ENCODE measurements at places on chromosomes 11 and 22.

DNA sequence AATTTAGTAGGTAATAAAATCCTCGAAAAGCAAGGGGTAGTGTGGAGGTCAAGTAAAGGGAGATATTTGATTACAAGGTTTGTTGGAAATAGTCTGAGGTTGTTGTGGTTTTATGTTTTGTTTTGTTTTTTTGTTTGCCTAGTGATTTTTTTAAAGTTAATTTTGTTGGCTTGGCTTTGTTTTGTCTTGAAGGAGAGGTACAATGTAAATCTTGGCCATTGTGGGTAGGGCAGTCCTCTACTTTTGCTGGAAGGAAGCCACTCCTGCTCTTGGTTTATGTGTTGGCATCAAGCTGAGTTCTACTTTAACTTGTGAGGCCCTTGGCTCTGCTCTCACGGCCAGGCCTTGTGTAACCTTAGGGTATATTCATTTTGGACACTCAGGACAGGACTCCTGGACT is 3.2 kb downstream of the AMOTL1 start:
- no peak for DNase-seq

DNA sequence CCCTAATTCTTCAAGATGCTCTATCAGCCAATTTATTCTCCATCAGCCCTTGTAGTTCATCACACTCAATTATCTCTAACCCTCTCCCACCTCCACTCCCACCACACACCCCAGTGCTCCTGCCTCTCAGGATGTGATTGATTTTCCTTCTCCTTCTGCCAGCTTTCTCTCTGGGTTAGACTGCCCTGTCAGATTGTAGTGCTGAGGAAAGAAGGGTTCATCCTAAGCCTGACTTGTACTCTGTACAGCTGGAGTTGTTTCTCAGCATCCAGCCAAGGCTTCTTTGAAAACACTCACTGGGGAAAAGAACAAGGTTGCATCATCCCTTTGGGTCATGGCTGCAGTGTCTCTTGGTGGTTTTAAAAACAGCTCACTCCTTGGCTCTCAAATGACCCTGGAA is 61.2 kb downstream of the CECR2 start:
- DNase-seq, result no peak

- DNase-seq, result no peak
These were observed 824.5 kb upstream of the RAG2 start for GRCh38 chr11:37422511-37422910.

- no peak for DNase-seq
These were observed 565.1 kb upstream of the CCDC179 start for GRCh38 chr11:23425381-23425780.

- DNase-seq, result no peak
These were observed 296.3 kb downstream of the BRD1 start for GRCh38 chr22:49531368-49531791.

Data from activated CD4-positive, alpha-beta T cell treated with anti-CD3 and anti-CD28 coated beads for 1 hour (primary cell).